Amniotic stem cell (primary cell): ENCODE measurements at places on chromosomes 11 and 22.
A peak's percentile ranks its signal among the peaks of the same experiment; 100 is the strongest.

DNA sequence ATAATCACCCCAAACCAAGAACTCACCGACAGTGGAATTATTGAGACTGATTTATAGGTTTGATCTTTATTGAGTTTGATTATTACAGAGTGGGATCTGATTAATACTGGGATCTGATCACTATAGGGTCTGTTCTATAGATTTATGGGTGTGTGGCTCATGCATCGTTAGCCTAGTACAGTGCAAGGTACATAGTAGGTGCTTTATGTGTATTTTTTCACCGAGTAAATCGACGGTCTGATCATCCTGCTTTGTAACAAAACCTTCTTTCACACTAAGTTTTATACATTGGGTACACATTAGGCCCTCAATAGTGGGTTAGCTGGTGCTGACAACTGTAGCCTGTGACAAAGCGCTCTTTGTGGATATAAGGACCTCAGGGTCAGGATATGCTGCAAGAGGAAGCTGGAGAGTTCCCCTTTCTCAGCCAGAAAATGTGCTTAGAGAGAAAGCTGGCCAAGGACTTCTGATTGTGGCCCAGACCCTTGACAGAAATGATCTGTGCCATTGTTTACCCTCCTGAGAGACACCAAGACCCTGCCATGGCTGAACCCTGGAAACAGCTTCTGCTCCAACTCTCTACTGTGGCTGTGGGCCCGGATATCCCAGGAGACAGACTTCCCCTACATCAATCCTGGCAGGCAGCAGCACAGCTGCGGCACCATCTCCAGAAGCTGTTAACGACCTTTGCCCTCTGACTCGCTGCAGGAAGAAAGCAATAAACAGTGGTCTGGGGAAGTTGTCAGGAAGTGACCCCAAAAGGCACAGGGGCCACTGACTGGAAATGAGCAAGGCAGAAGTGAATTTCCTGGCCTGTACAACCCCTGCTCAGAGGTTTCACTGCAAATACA, 16.1 kb upstream of the TPP1 start:
- no peak for DNase-seq

DNA sequence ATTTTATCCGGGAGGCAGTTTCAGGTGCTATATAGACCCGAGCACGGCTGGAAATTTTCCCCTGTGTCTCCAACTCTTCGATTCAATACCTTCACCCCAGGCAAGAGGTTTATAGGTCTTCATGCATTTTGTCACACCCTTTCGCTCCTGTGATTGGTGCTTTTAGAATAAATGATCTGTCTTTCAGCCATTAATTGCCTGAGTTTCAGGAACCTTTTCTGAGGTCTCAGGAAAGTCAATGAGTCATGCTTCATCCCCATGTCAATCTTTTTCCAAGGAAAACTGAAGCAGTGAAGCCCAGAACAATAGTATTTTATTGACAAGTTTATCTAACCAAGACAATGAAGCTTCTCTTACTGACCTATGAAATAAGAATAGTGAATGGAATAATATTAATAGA, 29.9 kb downstream of the FAM181B start:
- DNase-seq: no peak

GRCh38 chr11:133835593-133836548, 9.4 kb downstream of the SPATA19 start:
- no peak for DNase-seq

- DNase-seq: peak; percentile 26
Measured at GRCh38 chr11:22459048-22459447, 120.9 kb downstream of the SLC17A6 start.

DNA sequence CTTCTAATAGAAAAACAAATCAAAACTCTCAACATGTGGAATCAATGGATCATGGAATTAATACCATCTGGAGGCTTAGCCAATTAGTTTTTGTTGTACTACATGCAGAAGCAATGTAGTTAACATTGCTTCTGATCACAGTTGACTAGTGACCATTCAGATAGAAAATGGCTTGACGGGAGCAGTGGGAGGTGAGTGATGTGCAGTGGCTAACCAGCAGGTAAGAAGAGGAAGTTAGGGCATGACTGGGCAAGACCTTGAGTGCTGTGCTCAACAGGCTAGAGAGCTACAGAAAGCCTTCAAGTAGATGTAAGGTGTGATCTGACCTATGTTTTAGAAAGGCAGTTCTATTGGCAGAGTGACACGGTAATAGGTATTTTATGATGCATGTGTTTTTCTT, 60.7 kb upstream of the ALKBH3 start:
- no peak for DNase-seq

GRCh38 chr22:21948390-21948789, 4.3 kb downstream of the PPM1F start:
- no peak for DNase-seq

DNA sequence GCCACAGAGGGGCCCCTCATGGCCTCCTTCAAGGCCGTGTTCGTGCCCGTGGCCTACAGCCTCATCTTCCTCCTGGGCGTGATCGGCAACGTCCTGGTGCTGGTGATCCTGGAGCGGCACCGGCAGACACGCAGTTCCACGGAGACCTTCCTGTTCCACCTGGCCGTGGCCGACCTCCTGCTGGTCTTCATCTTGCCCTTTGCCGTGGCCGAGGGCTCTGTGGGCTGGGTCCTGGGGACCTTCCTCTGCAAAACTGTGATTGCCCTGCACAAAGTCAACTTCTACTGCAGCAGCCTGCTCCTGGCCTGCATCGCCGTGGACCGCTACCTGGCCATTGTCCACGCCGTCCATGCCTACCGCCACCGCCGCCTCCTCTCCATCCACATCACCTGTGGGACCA, 10.0 kb downstream of the CXCR5 start:
- DNase-seq: no peak

- DNase-seq: no peak
Measured at GRCh38 chr22:23882370-23882769, 11.8 kb upstream of the MIF start.
